Activated CD4-positive, alpha-beta T cell treated with anti-CD3 and anti-CD28 coated beads, Interleukin-2, amount 10 ng/mL, durations not matched to agents 24 days and 14 days (primary cell): ENCODE measurements at places on chromosomes 7 and 10.

- H3K27me3 ChIP-seq: peaks cover 17% of the 10 kb centered on the region
- no peak overlapping the region for H3K4me3 ChIP-seq
- no peak overlapping the region for H3K27ac ChIP-seq
- no peak for DNase-seq
- H3K4me1 ChIP-seq: peaks cover 9% of the 10 kb centered on the region
- H3K36me3 ChIP-seq: no peaks in the 10 kb centered on the region
Measured at GRCh38 chr10:12358863-12359564, 9.7 kb downstream of the CAMK1D start.

- peaks cover 16% of the 10 kb centered on the region for H3K27me3 ChIP-seq
- H3K36me3 ChIP-seq: no peaks in the 10 kb centered on the region
- no peak for DNase-seq
- no peak overlapping the region for H3K27ac ChIP-seq
Measured at GRCh38 chr7:45173596-45174327, 16.2 kb downstream of the RAMP3 start.

GRCh38 chr10:15758618-15759017 lies 38.9 kb upstream of the ITGA8 start:
- DNase-seq: no peak
- no peak overlapping the region for H3K4me3 ChIP-seq
- no peaks in the 10 kb centered on the region for H3K36me3 ChIP-seq
- H3K27me3 ChIP-seq: peaks cover 7% of the 10 kb centered on the region
- H3K27ac ChIP-seq: no peak overlapping the region
- H3K4me1 ChIP-seq: no peaks in the 10 kb centered on the region

DNA sequence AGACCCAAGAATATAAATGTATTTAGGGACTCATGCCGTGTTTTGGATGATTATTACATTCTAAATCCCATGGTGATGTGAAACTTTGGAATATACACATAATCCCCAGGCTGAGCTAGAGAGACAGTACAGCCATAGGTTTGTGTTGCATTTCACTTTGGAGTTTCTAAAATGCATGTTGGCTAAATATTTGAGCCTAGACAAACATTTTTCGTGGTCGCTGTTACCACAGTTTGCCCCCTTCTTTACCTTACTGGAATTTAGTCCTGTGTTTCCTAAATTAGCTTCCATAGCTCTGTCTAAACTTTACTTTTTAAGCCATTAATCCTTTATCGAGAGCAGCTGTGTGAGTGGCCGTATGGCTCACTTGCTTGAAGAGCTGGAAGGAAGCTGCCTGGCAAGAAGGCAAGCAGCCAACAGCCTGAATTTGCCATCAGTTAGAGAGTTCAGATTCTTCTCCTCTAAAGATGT lies 192.0 kb downstream of the BICC1 start:
- H3K36me3 ChIP-seq: no peaks in the 10 kb centered on the region
- H3K27ac ChIP-seq: no peak overlapping the region
- no peak overlapping the region for H3K4me3 ChIP-seq

DNA sequence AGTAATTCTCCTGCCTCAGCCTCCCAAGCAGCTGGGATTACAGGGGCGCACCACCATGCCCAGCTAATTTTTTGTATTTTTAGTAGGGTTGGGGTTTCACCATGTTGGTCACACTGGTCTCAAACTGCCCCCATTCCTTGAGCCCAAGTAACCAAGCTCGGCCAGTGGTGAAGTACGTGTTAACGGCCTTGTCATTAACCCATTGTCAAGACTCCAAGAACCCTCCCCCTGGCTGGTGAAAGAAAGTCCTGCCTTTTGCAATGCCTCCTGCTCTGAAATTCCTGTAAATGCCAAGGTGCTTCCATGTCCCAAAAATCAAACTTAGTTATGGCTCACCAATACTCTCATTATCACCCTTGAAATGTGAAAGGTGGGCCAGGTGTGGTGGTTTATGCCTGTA lies 18.8 kb upstream of the SEPHS1 start:
- no peak overlapping the region for H3K27ac ChIP-seq
- DNase-seq: no peak
- peaks cover 2% of the 10 kb centered on the region for H3K27me3 ChIP-seq
- no peaks in the 10 kb centered on the region for H3K4me1 ChIP-seq
- H3K36me3 ChIP-seq: no peaks in the 10 kb centered on the region

DNA sequence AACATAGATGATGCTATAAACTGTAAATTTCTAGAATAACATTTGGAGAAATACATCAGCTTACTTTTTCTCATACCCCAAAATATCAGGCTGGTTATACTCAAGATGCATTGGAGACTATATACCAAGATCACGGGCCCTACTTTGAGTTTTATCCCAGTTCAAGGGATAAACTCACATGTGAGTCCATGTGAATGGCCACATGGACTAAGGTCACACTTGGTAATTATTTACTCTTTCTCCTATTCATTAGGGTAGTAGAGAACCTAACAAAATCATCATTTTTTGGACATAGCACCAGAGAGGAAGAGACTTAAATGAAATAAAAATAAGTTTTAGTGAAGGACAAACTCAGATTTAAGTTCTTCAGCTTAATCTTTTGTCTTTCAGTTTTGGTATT lies 93.1 kb upstream of the GATAD1 start:
- H3K4me1 ChIP-seq: no peaks in the 10 kb centered on the region
- peaks cover 28% of the 10 kb centered on the region for H3K36me3 ChIP-seq
- H3K27ac ChIP-seq: no peak overlapping the region
- DNase-seq: no peak
- no peaks in the 10 kb centered on the region for H3K27me3 ChIP-seq
- H3K4me3 ChIP-seq: no peak overlapping the region

- H3K4me3 ChIP-seq: no peak overlapping the region
- H3K36me3 ChIP-seq: no peaks in the 10 kb centered on the region
- no peak overlapping the region for H3K27ac ChIP-seq
- no peak for DNase-seq
- H3K27me3 ChIP-seq: no peaks in the 10 kb centered on the region
Measured at GRCh38 chr7:19963695-19964094, 190.3 kb upstream of the TMEM196 start.

DNA sequence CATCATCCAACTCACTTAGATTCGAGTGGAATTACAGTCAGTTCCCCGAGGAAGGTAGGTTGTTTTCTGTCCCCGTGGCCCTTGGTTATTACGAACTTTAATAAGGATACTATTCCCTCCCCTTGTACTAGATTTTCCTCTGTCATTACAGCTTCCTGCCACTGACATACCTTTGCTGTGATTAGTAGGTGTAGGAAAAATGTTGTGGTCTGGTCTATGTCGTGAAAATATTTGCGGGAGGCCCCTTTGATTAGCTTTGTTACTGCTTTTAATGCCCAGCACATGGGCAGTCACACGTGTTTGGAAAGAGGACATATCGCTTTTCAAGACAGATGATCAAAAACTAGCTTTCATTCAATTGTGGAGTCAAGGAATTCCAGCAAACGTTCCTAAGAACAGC lies 92.2 kb downstream of the GATA3 start:
- no peak overlapping the region for H3K4me3 ChIP-seq
- H3K36me3 ChIP-seq: no peaks in the 10 kb centered on the region
- no peak overlapping the region for H3K27ac ChIP-seq
- peaks cover 2% of the 10 kb centered on the region for H3K4me1 ChIP-seq
- H3K27me3 ChIP-seq: peaks cover 5% of the 10 kb centered on the region

- no peak for DNase-seq
Measured at GRCh38 chr7:132760866-132761265, 184.6 kb upstream of the PLXNA4 start.

DNA sequence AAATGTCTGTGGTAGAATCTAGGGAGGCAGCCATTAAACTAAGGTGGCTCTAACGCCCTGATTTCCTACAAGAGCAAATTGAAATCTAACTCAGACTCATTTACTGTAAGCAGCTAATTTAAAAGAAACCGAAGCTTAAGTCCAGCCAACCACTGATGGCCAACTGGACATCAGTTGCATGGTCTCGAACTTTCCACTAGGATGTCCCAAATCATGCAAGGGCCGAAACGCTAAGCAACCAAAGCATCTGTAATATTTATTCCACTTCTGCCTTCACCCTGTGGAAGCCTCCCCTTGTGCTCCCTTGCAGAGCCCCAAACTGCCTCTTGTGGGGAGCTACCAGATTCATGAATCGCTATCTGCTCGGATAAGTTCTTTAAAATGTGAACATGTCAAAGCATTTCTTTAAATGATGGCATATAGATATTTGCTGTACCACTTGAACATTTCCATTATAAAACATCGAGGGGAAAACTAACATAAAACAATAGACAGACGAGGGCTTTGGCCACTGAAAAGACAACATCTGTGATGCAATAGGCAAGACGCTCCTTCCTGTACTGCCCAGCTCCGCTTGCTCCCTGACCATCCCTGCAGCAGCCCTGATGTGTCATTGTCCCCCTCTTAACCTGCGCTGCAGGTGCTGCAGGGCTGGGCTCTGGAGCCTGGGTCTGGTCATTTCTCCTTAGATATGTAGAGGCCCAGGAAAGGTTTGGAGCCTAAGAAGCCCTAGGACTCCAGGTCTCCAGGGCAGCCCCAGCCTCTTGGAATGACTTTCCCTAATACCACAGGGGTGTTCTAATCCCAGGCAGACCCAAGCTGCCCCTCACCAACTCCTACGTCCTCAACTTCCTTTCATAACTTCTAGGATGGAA lies 2.9 kb upstream of the RBP3 start:
- peaks cover 4% of the 10 kb centered on the region for H3K27me3 ChIP-seq
- no peak for DNase-seq
- H3K4me1 ChIP-seq: no peaks in the 10 kb centered on the region
- no peak overlapping the region for H3K27ac ChIP-seq
- no peak overlapping the region for H3K4me3 ChIP-seq

GRCh38 chr7:111677848-111678247 lies 115.6 kb upstream of the IMMP2L start:
- no peak for DNase-seq
- H3K27me3 ChIP-seq: peaks cover 3% of the 10 kb centered on the region
- no peak overlapping the region for H3K27ac ChIP-seq
- H3K36me3 ChIP-seq: no peaks in the 10 kb centered on the region
- H3K4me3 ChIP-seq: no peak overlapping the region
- no peaks in the 10 kb centered on the region for H3K4me1 ChIP-seq

GRCh38 chr7:18995270-18995671 lies 122.2 kb downstream of the TWIST1 start:
- H3K36me3 ChIP-seq: no peaks in the 10 kb centered on the region
- no peak overlapping the region for H3K4me3 ChIP-seq
- no peaks in the 10 kb centered on the region for H3K4me1 ChIP-seq
- H3K27ac ChIP-seq: no peak overlapping the region

- H3K27ac ChIP-seq: no peak overlapping the region
- peaks cover 18% of the 10 kb centered on the region for H3K4me1 ChIP-seq
- no peak overlapping the region for H3K4me3 ChIP-seq
- H3K36me3 ChIP-seq: peaks cover 11% of the 10 kb centered on the region
- no peaks in the 10 kb centered on the region for H3K27me3 ChIP-seq
- DNase-seq: no peak
Measured at GRCh38 chr7:43692582-43693373, 36.5 kb downstream of the COA1 start.

DNA sequence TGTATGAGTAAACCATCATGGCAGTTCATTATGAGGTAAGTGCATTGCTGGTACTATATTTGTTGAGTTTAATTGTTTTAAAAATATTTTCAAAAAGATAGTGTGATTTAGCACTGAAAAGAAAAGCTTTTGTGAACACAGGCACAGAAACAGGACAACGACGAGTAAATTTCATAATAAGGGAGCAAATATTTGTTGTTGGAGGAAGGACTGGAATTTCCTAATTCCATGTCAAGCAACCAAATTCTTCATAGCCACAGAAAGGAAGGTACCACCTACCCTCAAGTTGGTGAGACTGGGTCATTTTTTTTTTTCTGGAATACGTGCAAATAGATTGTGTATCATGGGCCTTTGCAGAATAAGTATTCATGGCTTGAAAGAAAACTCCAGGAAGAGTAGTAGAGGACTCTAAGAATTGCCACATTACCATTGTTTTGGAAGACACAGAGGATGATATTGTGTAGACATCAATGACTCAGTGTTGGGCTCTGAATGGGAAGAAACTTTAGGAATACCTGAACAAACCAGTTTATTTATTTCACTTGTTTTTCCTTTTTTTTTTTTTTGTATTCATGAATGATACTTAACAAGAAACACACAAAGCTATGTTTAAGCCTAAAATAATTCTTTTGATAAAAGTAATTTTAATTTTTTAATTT lies 7.8 kb downstream of the UBE2D4 start:
- H3K27me3 ChIP-seq: no peaks in the 10 kb centered on the region
- no peak overlapping the region for H3K4me3 ChIP-seq
- peaks cover 4% of the 10 kb centered on the region for H3K36me3 ChIP-seq
- no peak overlapping the region for H3K27ac ChIP-seq

DNA sequence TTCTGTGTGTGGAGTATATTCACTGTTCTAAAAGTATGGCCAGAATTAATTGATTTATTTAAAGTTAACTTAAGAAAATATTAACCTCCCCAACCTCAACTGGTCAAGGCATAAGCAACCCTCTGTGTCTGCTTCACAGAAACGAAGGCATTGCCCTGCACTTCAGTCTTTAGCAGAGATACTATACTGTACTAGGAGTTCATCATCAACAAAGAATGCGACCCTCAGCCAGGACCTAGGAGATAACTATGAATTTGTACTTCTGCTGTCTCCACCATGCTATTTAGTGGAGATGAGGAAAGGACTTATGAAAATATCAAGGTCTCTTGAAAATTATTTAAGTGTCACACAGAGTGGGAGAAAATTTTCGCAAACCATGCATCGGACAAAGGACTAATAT lies 35.7 kb upstream of the SEMA3D start:
- no peak overlapping the region for H3K4me3 ChIP-seq
- no peak for DNase-seq
- H3K36me3 ChIP-seq: no peaks in the 10 kb centered on the region
- H3K4me1 ChIP-seq: no peaks in the 10 kb centered on the region
- H3K27me3 ChIP-seq: no peaks in the 10 kb centered on the region

GRCh38 chr7:143345428-143345900 lies 17.0 kb downstream of the FAM131B start:
- peak overlapping the region; percentile 77 for H3K4me3 ChIP-seq
- peaks cover 18% of the 10 kb centered on the region for H3K4me1 ChIP-seq

GRCh38 chr10:113187063-113187777 lies 237.2 kb downstream of the TCF7L2 start:
- H3K27me3 ChIP-seq: no peaks in the 10 kb centered on the region
- no peaks in the 10 kb centered on the region for H3K4me1 ChIP-seq
- H3K4me3 ChIP-seq: no peak overlapping the region
- no peak overlapping the region for H3K27ac ChIP-seq
- peak; percentile 32 for DNase-seq

GRCh38 chr10:114042895-114043531 lies 653 bp upstream of the ADRB1 start:
- H3K27me3 ChIP-seq: peaks cover 78% of the 10 kb centered on the region
- no peak overlapping the region for H3K27ac ChIP-seq
- H3K36me3 ChIP-seq: no peaks in the 10 kb centered on the region

DNA sequence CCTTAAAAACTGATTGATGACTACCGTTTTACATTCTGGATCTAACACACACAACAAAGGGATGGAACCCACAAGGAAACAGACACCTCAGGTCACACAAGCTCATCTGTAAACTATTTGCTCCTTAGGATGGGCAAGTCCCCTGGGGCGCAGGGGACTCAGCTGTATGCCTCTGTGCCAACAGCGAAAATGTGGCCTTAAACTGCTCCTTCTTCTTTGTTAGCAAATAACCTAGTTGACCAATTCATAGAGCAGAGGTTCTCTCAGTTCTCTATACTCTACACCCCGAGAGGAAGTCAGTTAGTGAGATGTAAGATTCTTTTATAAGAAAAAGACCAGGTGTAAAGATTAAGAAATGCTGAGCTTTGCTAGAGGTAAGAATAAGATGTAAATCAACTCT lies 181.9 kb upstream of the PRSS58 start:
- peaks cover 48% of the 10 kb centered on the region for H3K4me1 ChIP-seq
- peaks cover 3% of the 10 kb centered on the region for H3K27me3 ChIP-seq
- H3K4me3 ChIP-seq: no peak overlapping the region
- no peak for DNase-seq
